ENCODE measurements at places on chromosomes 2 and 18.

- no peak for DNase-seq
Observed at GRCh38 chr2:54775710-54776109, 52.2 kb downstream of the EML6 start.

- DNase-seq: no peak
Observed at GRCh38 chr18:42326752-42327151, 371.7 kb downstream of the PIK3C3 start.

- no peak for DNase-seq
Observed at GRCh38 chr2:149928011-149928410, 340.4 kb upstream of the MMADHC start.

GRCh38 chr2:24276349-24276899 is 83.9 kb downstream of the ITSN2 start:
- no peak for DNase-seq

DNA sequence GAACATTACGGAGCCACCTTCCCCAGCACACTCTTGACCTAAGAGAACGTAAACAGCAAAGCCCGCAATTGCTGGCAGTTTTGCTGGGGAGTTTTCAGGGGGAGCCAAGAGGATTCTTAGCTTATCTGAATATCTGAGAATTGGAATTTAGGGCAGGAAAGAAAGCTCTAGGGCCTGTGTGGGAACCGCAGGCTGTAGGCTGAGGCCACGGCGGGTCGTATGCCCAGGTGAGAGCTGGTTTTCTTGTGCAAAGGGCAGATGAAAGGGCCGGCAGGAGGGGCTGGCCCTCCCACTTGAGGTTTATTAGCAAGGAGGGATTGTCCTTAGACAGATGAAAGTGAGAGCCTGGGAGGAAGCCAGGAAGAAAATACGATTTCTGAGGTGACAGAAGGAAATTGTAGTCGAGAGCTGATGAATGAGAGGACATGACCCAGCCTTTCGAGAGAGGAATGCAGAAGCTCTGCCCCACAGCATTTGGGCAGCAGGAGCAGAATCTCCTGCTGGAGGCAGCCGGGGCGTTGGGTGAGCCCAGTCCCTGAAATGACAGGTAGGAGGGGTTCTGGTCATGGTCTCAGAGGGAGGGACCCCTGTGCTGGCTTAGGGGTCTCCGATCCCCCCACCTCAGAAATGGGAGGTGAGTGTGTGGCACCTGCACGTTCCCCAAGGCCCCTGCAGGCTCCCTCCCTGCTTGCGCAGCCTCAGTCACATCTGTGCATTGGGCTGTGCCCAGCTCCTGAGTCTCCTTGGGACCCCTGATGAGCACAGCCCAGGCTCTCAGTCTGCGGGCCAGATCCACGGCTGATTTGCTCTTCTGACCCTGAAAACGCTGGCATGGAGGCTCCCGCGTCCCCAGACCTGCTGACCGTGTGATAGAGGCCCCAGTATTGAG is 61.1 kb downstream of the CABLES1 start:
- no peak for DNase-seq

DNA sequence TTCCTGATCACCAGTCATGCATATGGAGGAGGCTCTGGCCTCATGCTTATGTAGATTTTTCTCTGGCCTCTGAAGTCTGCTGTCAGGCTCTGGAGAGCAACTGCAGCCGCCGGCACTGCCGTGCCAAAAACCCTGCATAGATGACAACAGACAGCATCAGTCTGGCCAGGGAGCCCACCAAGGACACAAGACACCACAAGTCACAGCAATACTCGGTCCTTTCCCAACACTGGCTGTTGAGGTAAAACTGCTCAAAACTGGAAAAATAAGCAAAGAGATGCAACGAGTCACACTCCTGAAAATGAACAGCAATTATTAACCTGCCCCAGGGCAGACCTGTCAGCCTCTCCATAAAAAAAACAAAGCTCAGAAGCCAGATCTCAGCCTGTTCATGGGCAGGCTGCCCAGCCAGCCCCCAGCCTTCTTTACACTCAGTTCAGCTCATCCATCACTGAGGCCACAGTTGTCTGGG is 186.0 kb upstream of the RAB6C start:
- no peak for DNase-seq

- DNase-seq: no peak
Observed at GRCh38 chr18:3578621-3579020, 128.6 kb downstream of the TGIF1 start.

DNA sequence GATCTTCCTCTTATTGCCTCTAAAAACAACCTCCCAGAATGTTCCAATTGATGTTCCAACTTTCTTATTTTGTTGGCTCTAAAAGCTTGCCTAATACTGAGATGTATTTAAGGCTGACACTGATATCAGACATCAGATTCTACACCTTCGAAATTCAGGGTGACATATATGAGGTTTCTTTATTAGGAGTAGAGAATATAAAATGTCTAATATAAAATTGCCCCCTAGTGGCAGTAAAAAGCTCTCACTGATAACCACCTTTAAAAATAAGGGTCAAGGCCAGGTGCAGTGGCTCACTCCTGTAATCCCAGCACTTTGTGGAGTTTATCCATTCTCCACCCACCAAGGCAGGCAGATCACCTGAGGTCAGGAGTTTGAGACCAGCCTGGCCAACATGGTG is 789.7 kb upstream of the SLC39A10 start:
- peak; percentile 7 for DNase-seq

DNA sequence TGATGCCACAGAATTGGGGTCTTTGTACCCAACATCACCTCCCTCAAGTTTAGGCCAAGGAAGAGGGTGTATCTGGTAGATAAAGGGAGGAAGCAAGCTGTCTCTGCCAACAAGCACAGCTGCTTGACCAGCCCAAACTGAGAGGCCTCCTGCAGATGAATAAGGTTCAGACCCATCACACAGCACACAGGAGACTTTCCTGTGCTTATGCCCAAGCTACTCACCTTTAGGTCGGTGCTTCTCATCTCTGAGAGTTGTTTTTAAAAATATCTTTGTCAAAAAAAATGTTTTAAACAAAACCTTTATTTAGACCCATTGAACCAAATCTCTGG is 24.7 kb upstream of the SP3 start:
- no peak for DNase-seq

- no peak for DNase-seq
Observed at GRCh38 chr18:62326646-62327348, 1.7 kb downstream of the TNFRSF11A start.

- DNase-seq: no peak
Observed at GRCh38 chr18:30684825-30685481, 357.6 kb downstream of the DSC3 start.

DNA sequence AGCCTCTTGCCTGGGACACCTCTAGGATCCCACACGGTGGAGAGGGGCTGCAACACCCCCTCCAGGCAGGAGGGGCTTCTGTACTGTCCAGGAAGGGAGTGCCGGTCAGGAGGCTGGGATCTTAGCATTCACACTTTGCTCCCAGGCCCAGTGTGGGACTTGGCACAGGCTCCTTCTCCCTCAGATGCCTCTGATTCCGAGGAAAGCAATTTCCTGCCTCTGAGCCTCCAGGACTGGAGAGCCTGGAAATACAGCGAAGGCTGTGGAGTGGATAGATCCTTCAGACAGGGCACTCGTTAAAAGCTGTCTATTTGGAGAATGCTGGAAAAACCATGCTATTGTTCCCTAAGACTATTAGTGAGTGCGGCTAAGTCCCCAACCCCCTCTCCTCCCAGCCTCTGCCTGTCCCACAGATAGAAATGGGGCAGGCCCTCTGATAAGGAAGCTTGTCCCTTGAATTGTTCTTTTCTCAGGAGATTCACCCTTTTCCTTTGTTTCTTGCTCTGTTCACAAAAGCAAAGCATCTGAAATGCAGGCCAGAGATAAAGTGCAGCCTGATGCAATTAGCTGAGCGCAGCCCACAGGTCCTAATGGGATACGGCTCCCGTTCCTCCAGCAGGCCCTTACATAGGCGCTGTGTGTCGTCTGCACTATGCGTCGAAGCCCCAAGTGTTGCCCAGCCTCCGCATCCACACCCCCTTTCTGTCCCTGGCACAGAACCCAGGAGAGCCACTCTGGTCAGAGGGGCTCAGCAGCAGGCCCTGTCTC is 252.2 kb downstream of the KLHL29 start:
- DNase-seq: no peak

GRCh38 chr2:235127931-235128330 is 176.1 kb downstream of the SH3BP4 start:
- DNase-seq: no peak

DNA sequence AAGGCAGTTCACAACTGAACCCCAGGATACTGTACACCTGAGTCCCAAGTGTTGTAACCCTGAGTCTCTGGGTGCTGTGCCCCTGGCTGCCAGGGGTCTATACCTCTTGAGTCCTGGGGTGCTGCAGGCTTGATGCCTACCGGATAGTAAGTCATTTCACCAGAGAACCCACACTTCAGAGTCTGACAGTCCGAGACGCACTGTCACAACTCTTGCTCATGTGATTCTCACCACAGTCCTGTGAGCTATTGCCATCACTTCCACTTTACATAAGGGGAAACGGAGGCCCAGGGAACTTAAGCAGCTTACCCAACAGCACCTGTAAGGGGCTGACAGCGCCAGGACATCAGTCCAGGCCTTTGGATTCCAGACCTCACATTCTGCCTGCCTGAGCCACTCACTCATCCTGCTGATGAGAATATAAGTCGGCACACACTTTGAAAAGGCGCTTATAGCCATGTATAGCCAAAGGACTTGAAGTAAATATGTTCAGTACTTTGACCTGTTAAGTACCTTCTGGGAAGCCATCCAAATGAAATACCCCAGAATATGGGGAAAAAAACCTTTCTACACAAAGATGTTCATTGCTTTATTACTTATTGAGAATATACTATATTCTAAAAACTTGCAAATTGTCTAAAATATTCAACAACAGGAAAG is 180.7 kb upstream of the ID2 start:
- no peak for DNase-seq

- DNase-seq: no peak
Observed at GRCh38 chr2:152613235-152613634, 104.0 kb downstream of the PRPF40A start.

DNA sequence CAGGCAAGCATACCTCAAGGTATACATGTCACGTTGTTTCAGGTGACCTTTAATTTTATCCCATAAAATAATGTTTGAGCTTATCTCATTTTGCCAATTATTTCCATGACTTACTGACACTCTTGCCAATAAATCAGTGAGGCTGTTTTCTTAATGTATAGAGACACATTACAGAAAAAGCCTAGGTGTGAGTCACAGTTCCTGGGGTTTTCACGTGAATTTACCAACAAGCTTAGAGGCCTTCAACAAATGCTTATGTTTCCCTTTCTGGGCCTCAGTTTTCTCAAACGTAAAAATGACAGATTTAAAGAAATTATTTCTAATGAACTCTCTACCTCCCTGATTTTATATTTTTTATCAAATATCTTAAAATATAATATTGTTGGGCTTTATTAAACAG is 517.5 kb upstream of the SPHKAP start:
- DNase-seq: no peak

- DNase-seq: no peak
Observed at GRCh38 chr2:190879474-190880377, 895 bp upstream of the GLS start.

DNA sequence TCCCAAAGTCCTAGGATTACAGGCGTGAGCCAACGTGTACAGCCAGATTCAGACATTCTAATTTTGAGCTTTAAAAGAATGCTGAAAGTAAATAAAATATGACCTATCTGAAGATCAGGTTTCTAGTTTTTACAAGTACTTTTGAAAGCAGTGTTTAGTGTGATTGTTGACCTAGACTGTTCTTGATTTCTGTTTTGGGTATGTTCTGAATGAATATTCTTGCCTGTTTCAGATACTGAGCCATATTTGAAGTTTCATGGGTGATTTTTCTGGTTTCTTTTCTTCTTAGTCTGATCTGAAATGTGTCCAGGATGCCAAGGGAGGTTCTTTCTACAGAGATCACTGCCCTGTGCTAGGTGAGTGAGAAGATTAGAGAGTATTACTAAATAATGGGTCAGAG is 37.2 kb downstream of the MIB1 start:
- no peak for DNase-seq

DNA sequence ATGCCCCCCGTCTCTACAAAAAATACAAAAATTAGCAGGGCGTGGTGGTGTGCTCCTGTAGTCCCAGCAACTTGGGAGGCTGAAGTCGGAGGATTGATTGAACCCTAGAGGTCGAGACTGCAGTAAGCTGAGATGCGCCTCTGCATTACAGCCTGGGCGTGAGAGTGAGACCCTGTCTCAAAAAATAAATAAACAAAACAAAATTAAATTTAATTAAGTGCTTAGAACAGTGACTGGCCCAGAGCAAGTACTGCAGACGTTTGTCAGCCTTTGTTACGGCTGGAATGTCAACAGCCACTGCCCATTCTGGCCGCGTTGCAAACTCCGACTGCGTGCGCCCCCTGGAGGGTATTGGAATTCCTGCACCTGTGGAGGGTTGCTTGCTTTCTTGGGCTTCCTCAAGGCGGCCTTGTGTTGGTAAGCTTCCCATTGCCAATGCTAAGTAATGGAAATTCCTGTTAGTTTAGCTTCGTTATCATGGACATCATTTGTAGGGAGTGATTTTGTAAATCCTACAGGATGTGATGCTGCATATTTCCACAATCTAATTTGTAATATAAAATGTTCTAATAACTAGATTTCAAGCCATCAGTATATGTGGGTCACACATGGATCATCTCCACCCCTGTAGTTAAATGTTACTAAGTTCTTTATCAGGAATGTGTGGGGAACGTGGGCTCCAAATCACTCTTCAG is 15.9 kb upstream of the ATP6V1B1 start:
- peak; percentile 87 for DNase-seq

GRCh38 chr2:14148216-14148615 is 484.3 kb upstream of the LRATD1 start:
- no peak for DNase-seq

DNA sequence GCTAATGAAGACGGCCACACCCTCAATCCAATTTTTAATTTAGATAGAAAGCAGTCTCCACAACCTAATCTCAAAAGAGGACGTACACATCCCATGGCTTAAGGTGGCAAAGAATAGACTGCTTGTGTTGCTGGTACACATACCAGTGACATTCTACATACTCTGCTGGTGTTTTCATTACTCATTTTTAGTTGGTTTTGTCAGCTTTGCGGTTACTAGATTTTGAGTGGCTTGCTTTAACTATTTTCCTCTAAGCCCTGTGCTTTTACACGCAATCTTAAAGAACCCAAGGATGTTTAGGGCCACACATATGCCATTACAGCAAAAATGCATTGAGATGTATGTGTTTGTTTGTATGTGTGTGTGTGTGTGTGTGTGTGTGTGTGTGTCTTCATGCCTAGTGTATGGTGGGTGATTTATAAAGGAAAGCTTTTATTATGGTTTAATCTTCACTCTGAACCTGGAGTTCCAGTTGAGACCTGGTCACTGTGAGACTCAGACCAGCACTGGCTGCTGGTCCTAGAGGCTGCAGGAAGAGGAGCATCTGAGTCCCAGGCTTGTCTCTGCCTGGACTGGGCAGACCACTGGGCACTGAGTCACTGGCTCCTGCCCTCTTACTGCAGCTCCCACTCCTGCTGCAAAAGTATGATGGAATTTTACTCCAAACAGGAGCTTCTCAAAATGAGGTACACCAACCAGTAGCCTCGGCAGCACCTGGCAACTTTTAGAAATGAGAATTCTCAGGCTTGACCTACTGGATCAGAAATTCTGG is 415.9 kb downstream of the NBAS start:
- no peak for DNase-seq

- no peak for DNase-seq
Observed at GRCh38 chr18:6752202-6752860, 22.8 kb downstream of the ARHGAP28 start.
